ENCODE measurements at places on chromosomes 6 and 20.
A peak's percentile ranks its signal among the peaks of the same experiment; 100 is the strongest.

DNA sequence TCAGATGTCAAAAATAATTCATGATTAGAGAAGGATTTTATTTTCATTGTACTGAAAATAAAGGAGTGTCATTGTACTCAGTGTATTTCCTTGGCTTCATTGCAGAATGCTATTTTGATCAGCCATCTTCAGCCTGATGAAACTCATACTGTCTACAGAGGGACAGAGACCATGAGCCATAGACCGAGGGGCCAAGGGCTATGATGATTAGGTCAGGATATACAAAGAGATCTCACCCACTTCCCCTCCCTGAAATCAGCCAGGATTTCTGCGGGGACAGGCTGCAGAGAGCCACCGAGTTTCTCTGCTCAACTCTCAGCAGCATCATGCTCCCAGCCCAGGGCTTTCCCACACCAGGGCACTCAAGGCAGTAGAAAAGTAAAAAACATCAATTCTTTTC lies 47.0 kb downstream of the ALDH8A1 start:
- DNase-seq = no peak

DNA sequence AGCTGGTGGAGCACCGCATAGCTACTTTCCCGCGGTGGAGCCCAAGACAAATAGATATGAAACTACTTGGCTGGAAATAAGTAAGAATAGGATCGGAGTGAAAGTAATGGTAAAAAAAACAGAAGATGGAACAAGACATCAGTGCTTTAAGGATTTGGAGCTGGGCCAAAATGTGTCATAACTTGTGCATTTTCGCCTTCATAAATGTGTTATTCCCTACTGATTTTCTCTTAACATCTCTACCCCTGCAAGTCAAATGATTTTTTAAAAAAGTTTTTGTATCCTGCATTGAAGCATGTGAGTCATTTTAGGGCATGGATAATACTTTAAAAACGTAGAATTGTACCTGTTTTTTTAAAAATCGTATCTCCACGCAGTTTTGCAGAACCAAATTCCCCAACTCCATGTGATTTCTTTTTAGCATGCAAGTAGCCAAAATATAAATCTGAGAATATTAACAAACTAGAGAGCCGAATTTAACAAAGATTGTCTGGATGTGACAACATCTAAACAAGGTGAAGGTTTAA lies 882 bp upstream of the FAM184A start:
- DNase-seq = no peak

GRCh38 chr20:8855315-8855714 lies 213.6 kb upstream of the PLCB4 start:
- no peak for DNase-seq

DNA sequence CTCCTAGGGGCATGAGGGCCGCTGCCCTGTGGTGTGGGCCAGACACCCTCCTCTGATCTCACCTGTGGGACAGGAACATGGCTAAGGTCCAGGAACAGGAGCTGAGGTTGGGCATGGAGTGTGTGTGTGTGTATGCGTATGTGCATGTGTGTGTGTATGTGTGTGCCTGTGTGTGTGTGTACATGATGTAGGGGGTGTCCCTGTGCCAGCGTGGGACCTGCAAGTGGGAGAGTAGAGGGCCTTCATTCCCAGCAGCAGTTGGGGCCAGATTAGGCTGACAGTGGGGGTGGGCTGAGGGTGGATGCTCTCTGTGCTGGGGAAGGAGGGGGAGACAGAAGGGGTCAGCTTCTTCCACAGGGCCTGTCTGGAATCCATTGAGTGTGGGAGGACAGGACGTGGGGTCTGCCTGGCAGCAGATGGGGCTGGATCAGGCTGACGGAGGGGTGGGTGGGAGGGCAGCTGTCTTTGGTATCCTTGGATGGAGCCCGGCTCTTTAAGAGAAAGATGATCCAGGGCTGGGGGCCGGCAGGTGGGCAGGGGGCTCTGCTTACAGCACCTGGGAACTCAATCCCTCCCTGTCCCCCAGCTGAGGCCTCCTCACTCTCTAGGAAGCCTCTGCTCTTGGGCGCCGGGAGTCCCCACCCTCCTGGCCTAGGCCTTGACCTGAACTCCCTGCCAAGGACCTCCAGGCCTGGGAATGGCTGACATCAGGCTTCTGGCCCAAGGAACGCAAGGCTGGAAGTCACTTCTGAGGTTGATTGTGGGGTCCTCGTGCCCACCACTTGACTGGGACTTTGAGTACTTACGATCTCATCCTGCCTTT lies 44.0 kb downstream of the SPDEF start:
- no peak for DNase-seq

- peak; percentile 40 for DNase-seq
Observed at GRCh38 chr6:34792605-34793500, 970 bp downstream of the BLTP3A start.

DNA sequence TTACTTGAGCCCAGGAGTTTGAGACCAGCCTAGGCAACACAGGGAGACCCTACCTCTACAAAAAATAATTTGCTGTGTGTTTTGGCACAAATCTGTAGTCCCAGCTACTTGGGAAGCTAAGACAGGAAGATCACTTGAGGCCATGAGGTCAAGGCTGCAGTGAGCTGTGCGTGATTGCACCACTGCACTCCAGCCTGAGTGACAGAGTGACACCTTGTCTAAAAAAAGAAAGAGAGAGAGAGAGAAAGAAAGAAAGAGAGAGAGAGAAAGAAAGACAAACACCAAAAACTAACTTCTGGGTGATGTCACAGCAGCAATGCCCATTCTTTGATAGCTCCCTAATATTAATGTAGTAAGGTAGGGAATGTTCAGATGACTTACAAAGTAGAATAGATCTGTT lies 20.4 kb downstream of the USP49 start:
- DNase-seq = no peak

DNA sequence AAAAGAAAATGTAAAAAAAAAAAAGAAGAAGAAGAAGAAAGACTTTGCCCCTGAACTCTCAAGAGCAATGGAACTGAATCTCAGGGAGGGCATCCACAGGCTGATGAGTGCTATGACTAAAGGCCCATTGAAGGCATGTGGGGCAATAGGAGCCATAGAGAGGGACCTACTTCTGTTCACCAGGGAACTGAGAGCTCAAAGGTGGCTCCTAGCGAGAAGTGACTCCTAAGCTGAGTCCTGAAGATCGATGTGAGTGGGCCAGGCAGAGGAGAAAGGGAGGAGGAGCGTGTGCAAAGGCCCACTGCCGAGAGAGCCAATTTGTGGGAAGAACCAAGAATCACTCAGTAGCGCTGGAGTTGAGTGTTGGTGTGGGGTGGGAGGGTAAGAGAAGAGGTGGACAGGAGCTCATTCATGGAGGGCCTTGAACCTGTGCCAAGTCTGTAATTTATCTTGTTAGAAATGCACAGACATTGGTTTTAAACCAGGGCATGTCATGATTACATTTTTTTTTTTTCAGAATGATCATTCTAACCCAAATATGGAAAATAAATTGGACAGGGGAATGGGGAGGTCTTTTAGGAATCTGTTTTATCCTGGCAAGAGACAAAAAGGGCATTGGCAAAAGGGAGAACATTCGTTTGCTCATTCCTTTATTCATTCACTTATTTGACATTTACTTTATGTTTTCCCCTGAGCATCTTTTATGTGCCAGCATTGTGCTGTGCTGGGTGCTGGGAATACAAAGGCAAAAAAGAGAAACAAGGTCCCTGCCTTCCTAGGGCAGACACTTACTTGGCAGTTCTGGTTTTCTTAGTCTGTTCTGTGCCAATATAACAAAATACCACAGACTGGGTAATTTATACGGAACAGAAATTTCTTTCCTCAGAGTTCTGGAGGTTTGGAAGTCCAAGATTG lies 67.4 kb upstream of the DSP start:
- DNase-seq = no peak

- DNase-seq = no peak
Observed at GRCh38 chr6:130202782-130203181, 20.0 kb downstream of the SAMD3 start.

- DNase-seq = no peak
Observed at GRCh38 chr20:60691966-60692615, 560.0 kb upstream of the CDH4 start.

DNA sequence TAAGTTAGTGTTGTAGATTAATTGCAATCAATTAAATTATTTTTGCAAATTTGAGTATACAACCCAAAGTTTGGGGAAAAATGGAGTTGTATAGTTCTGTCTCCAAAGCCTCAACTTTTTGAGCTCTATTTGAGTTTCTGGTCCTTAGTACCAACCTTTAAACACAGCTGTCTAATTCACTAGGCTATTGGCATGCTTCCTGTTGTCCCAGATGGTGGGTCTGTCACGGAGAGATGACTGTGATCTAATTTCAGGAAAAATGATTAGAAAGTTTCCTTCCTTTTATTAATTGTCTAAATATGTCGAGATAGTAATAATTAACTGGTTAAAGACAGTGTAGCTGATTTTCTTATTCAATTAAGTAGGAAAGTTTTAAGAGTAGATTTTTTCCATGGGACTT lies 109.6 kb downstream of the SCAF8 start:
- no peak for DNase-seq

GRCh38 chr6:13427316-13427715 lies 60.1 kb downstream of the GFOD1 start:
- peak; percentile 49 for DNase-seq

- no peak for DNase-seq
Observed at GRCh38 chr6:3240595-3240994, 13.1 kb upstream of the TUBB2B start.

GRCh38 chr6:53216301-53216700 lies 67.7 kb upstream of the GCM1 start:
- no peak for DNase-seq

All from natural killer cell (primary cell).